NCI-H460 (cell line): ENCODE measurements at places on chromosomes 2 and 18.

DNA sequence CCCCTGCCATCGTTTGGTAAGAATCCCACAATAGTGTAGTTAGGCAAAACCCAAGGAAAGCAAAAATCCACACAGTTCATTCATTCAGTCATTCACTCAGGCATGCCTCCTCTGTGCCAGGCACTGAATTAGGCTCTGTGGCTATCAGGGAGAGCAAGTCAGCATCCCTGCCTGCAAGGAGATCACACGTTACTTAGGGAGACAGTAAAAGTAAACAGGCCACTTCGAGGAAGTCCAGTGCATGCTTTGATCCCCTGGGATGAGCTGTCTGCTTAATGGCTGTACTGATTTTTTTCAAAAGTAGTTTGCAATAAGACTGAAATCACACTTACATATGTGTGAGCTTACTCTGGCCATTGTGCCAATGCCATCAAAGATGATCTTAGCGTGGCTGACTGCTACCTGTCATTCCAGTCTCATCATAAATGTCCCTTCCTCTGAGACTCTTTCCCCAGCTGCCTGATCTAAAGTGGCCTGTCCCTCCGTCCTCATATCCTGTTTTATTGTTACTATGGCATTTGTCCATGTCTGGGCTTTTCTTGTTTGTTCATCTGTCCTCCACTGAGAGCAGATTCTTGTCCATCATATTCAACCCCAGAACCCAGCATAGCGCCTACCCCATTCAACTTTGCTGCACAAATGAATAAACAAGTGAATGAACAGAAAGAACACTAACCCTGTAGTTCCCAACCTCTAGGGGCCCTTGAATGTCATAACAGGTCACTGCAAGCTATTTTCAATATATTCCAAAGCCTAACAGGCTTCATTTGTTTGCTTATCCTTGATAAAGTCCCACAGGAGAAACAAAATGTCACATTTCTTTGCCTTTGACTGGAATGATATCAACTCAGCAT is 84.1 kb downstream of the GALNT14 start:
- DNase-seq = no peak

DNA sequence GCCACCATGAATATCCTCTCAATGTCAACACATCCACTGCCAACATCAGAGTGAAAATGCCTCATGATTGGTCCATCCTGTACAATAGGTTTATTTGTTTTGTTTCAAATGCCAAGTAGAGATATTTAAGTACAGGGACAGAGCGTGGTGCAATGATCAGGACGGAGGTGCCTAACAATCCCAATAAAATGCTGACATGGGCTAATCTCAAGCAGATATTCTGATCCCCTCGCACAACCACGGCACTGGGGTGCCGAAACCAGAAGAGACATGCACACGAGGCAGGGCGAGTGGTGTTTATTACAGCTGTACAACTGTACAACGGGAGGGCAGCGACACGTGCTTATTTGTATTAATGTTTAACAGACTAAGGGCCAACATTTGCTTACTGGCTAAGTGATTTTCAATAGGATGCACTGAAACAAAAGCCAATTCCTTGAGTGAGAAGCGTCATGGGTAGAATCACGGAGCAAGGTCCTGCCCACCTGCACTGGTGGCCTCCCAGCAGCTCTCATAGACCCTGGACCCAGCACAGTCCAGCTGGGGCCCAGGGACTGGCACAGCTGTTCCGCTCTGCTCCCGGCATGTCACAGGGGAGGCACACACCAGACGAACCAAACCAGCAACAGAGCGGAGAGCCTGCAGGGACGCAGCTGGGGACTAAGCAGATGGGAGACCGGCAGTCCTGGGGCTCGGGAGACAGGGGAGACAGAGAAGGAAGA is 101.4 kb downstream of the HDAC4 start:
- no peak for DNase-seq

- peak; percentile 66 for DNase-seq
Observed at GRCh38 chr2:240021488-240022104, 3.5 kb downstream of the NDUFA10 start.

GRCh38 chr2:142957144-142957543 is 79.7 kb downstream of the KYNU start:
- DNase-seq = no peak

- DNase-seq = no peak
Observed at GRCh38 chr2:216838151-216838550, 21.7 kb downstream of the TNP1 start.

GRCh38 chr2:120842456-120843439 is 107.1 kb downstream of the GLI2 start:
- no peak for DNase-seq

DNA sequence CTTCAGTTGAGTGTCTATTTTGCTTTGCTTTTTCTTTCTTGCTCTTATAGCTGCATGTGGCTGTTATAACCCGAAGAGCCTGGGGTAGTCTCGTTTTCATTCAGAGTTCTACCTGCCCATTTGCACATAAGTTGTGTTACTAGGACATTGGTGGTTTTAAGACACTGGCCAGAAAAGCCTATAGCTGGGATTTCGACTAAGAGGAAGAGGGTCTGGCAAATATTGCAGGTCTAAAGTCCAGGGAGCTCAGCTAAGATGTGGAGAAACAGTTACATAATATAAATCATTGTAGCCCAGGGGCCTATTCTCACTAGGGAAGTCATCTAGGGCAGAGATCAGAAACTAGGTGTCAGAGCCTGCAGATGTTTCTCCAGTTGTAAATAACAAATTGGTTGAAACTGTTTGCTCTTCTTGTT is 120.8 kb downstream of the BABAM2 start:
- DNase-seq = no peak

GRCh38 chr18:62091487-62092120 is 95.3 kb downstream of the PIGN start:
- no peak for DNase-seq

- DNase-seq = no peak
Observed at GRCh38 chr18:8139891-8140406, 469.3 kb upstream of the RAB12 start.
